Fibroblast of upper back skin (primary cell): ENCODE measurements at places on chromosomes 13 and 19.

DNA sequence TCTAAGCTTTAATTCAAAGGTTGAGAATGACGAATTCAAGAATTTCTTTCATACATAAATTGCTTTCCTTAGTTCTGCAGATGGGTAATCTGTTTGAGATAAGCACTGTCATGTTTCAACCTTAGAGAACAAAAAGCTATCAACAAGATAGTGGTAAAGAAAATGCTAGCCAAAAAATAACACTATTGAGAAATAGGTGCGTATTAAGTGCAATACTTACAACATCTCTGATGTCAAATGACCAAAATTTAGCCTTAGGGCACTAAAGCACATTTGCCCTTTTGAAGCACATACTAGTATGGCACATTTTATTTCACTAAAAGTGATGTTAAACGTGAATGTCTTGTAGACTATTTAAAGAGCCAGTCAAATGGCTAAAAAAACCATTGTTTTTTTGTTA, 4.9 kb downstream of the KBTBD6 start:
- DNase-seq, result no peak

- peak; percentile 20 for DNase-seq
These were observed 185.9 kb downstream of the LHFPL6 start for GRCh38 chr13:39417131-39417530.

- no peak for DNase-seq
These were observed 16.5 kb downstream of the ARHGEF7 start for GRCh38 chr13:111131611-111132010.

DNA sequence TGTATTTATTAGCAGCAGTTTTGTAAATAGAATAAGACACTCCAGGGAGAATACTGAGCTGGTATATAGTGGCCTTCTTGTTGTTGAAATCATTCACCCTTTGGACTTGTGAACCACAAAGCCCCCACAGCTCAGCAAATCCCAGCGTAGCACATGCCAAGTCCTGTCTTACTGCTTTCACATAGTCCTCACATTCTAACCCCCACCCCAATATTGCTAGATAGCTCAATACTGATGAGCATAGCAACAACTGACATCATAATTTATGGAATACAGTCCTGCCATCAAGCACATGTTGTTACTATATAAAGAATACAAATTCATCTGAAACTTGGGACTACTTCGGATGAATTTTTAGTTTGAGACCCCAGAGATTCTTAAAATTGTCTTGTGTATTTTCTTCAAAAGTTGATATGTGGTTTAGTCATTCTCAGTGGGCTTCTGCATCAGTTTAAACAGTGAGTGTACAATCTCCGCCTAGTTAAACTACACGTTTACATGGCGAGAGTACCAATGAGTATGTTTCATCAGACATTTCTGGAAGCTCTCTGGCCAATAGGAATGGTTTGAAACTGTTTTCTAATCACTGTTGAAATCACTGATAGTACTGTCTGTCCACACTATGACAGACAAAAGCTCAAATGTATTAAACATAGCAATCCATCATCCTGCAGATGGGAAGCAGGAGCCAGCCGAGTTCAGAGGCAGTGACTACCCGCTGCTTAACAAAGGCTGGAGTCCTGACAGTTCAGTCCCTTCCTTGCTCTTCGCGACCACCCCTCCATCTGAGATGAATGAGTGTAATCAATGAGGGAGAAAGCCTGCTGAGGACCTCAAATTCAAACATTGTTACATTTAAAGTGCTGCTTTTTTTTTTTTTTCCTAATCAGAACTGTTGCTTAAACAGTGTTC, 15.2 kb downstream of the DACH1 start:
- no peak for DNase-seq

DNA sequence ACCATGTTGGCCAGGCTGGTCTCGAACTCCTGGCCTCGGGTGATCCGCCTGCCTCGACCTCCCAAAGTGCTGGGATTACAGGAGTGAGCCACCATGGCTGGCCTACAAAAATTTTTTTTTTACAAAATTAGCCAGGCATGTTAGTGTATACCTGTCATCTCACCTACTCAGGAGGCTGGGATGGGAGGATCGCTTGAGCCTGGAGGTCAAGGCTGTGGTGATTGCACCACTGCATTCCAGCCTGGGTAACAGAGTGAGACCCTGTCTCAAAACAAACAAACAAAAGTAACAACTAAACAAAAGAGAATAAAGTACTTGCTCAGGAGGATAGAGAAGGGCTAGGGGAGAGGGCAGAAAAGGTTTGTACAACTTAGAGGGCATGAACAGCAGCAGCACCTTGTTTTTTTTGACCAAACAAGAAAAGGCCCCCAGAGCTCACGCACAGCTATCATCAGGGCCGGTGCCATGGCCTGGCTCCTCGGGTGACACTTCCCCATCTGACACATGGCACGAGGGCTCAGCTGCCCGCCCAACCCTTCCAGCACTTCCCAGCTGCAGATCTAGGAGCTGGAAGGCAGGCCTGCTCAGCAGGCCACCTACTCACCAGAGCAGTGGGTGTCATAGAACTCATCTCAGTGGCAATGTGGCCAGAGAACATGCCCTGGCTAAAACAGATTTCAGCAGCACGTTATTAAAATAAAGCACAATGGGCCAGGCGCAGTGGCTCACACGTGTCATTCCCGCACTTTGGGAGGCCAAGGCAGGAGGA, 8.6 kb upstream of the SLC7A9 start:
- no peak for DNase-seq

DNA sequence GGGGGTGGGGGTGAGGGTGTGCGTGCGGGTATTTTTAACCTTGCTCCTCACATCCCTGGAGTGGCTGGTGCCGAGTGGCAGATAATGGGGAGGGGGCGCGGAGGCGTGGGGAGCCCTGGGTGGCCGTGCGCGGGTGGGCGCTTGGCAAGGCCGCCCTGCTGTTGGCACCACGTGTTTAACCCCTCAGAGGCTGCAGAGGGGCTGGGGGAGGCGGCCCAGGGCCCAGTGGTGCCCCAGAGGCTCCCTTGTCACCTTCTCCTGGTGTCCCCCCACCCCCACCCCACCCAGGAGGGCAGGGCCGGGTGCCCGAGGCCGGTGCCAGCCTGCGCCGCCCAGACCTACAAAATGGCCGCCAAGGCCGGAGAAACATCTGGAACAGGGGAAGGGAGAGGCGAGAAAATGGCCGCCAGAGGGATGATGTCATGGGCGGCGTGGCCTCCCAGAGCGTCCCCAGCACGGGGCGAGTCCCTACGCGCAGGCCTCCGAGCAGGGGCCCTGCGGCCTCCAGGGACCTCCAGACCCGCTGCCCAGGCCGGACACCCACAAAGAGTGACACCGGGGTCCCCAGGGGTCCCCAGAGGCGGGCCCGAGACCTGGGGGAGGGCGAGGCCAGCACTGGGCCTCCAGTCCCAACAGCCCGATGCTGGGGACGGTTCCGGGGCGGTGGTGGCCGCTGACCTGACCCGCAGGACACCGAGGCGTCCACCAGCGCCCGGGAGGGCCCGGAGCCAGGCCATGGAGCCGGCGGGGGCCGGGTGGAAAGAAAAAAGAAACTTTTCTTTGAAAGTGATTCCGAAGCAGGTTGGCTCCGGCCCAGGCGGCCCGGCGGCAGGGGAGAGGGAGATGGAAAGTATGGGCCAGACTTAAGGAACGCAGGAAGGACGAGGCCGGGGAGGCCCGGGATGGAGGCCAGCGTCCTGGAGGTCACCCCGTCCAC, 38.2 kb downstream of the NFIC start:
- peak; percentile 85 for DNase-seq

GRCh38 chr19:29576761-29577648, 29.1 kb upstream of the POP4 start:
- no peak for DNase-seq

- DNase-seq, result no peak
These were observed 263.4 kb downstream of the UQCRFS1 start for GRCh38 chr19:28949535-28949934.

- DNase-seq, result no peak
These were observed 101.4 kb downstream of the LACC1 start for GRCh38 chr13:43981091-43981490.

GRCh38 chr19:31181535-31181934, 167.7 kb downstream of the TSHZ3 start:
- no peak for DNase-seq

DNA sequence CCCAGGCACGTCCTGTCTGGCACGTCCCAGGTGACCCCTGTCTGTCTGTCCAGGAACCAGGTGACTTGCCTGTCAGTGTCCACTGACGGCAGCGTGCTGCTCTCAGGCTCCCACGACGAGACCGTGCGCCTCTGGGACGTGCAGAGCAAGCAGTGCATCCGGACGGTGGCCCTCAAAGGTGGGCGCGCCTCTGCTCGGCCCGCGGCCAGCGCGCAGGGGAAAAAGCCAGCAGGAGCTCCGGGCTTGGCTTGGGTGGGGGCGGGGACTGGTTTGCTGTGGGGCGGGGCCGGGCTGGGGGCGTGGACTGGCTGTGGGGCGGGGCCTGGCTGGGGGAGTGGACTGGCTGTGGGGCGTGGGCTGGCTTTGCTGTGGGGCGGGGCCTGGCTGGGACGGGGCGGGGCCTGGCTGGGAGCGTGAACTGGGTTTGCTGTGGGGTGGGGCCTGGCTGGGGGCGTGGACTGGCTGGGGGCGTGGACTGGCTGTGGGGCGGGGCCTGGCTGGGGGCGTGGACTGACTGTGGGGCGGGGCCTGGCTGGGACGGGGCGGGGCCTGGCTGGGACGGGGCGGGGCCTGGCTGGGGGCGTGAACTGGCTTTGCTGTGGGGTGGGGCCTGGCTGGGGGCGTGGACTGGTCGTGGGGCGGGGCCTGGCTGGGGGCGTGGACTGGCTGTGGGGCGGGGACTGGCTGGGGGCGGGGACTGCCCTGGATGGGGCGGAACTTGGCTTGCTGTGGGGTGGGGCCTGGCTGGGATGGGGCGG, 7.2 kb downstream of the WDR18 start:
- peak; percentile 31 for DNase-seq

GRCh38 chr19:6218491-6219146, 61.2 kb downstream of the MLLT1 start:
- DNase-seq, result peak; percentile 80

DNA sequence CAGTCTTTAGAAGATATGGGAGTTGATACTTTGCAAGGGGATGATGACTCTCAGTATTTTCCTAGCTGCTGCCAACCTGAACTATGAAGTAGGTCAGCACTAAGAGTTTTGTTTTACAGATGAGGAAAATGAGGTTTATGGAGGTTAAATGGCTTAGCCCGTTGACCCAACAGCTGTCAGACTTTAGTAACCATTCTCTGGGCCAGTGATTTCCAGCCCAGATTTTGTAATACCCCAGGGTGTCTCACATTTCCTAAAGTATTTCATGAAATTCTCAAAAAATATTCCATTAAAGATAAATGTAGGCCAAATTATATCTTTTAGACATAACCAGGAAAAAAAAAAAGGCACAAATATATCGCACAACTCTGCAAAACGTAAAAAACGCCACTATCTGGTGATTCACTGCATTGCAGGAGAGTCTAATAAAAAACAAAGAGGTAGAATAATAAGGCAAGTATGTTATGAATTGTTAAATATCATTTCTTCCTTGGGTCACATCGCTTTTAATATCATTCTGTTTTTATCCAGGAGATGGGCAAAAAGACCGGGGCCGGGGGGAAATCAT, 112.5 kb downstream of the DACH1 start:
- DNase-seq, result no peak
